ENCODE measurements at places on chromosomes 2 and 18.

GRCh38 chr18:60406721-60407120, 34.1 kb upstream of the MC4R start:
- no peak for DNase-seq

DNA sequence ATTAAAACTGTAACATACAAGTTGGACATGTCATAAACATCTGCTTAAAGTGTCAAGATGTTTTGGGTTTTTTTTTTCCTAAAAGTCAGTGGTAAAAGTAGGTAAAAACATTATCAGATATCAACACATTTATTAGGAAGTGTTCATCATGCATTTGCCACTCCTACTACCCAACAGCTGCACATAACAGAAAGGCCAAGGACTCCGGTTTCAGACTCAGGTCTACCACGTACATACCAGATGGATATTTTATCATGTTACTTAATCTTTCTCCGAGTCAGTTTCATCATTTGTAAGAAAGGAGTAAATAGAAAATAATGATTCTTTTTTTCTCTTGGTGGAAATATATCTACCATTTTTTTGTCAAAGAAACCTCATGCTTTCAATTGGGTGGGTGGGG, 192.3 kb downstream of the UBE2E3 start:
- DNase-seq, result no peak

- no peak for DNase-seq
These were observed 1.4 kb downstream of the DOK6 start for GRCh38 chr18:69401972-69402532.

DNA sequence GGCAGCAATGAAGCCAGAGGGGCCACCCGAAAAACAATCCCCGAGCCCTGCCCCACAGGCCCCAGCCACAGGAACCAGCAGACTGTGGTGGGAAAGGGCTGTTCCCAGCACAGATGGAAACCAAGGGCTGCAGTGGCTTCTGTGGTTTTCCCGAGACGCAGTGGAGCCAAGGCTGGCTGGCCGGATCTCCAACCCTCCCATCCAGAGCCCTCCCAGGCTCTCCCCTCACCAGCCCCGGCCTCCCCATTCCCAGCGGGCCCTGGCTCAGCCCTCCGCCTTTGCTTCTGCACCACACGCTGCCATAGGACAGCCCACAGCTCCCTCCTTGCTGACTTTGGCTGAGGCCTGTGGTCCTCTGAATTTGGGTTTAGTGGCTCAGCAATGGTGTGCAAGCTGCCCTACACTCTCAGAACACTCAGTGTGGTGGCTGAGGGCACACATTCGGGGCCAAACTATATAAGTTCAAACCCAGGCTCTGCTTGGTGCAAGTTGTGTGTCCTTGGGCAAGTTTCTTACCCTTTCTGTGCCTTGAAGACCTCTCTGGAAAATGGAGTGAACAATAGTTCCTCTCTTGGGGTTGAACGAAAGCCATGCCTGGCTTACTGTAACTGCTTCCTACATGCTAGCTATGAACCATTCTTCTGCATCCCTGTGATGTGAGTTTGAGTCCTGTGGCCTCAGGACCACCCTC, 200.1 kb downstream of the SMAD7 start:
- no peak for DNase-seq

Measured in stimulated activated CD4-positive, alpha-beta T cell treated with anti-CD3 and anti-CD28 coated beads, TNF-alpha, amount 100 ng/mL, for 1 hour (primary cell).